ENCODE measurements at places on chromosomes 1 and 21.

- DNase-seq: no peak
Measured at GRCh38 chr21:35197992-35198431, 148.9 kb upstream of the RUNX1 start.

GRCh38 chr1:100065183-100065968 lies 67.4 kb downstream of the SASS6 start:
- no peak for DNase-seq

- no peak for DNase-seq
Measured at GRCh38 chr1:109623601-109624161, 4.0 kb downstream of the AMPD2 start.

DNA sequence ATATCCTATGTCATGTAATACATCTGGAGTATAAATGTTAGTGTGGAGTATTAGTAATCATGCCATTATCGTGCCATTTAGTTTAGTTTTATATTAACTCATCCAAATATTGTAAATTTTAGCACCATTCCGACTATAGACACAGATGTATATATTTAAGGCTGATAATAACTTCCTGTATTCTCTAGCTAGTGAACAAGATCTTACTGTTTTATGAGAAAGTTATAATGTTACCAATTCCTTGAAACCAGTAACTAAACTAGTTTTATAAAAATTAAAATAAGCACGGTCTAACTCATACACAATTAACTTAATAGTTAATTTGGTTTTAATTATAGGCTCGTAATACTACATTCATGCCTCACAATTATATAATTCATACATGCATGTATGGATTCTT lies 808.6 kb downstream of the USP25 start:
- DNase-seq: no peak

DNA sequence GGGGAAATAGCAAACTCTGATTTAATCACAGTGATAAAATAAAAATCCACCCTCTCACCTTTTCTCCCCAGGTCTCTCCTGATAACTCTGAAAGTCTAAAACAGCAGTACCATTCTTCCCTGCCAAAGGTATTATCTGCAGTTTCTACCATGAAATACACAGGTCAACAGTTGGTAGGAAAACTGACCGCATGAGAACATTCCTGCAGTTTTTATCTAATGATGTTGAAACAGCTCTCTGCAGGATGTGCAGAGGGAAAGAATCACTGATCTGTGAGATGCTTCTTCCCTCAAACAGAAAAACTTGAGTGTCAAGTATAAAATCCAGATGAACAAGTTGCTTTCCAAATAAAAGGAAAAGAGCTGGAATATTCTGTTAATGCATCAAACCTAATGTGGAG lies 39.1 kb downstream of the KCNJ6 start:
- DNase-seq: no peak

DNA sequence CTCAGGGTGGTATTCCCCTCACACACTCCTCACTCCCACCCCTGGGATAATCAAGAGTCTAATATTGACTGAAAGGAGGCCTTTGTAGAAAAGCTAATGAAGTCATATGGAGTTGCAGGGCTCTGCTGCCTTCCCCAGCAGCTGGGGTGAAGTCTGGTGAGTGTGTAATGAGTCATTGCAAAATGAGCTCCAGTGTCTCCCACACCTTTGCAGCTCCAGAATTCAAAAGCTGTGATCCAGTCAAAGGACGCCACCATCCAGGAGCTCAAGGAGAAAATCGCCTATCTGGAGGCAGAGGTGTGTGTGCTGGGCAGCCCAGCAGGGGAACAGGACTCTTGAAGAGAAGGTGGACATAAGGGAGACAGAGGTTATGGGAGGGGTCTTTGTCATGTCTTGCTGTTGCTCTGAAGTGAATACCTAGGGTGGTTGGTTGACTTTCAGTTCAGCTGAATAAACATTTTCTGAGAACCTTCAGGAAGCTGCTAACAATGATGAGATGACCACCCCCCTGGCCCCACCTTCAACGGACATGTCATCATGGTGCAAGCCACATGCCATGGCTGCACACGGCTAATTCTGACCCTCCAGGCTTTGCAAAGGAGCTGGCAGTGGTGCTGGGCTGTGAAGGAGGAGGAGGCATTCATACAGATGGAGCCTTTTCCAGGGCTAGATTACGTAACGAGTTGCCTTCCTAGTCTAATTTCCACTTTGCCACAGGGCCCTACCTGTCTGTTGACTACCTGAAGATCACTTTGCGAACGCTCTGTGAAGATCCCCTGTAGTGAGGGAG lies 32.2 kb upstream of the SNX27 start:
- DNase-seq: no peak
